Stimulated activated CD4-positive, alpha-beta T cell treated with anti-CD3 and anti-CD28 coated beads, TNF-alpha, amount 100 ng/mL, for 48 hours (primary cell): ENCODE measurements at places on chromosomes 7 and 10.

DNA sequence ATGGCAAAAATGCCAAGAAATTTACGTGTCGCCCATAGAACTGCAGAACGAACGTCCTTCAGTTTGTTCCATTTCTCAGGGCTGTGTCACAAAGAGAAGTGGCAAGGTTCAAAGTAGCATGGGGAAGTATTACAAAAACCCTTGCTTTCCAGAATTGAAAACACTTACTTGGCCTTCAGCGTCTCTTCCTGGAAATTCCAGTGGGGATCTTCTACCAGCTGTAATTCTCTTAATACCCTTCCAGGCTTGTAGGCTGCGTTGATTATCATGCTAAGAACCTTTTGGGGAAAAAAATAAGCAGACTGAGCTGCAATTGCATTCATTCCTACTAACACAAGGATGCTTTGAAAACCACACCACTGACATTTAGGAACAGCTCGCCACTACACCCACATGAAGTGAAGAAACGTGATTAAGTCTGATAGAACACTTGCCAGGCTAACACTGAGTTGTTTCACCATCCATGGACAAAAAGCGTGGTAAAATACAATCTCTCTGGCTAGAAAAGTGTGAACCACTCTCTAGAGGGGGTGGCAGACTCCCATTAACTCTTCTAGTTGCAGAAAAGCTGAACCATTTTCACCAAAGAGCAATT lies 222.3 kb downstream of the SFMBT2 start:
- no peak for DNase-seq

- no peak for DNase-seq
These were observed 9.3 kb upstream of the ZNF438 start for GRCh38 chr10:31041011-31041410.

DNA sequence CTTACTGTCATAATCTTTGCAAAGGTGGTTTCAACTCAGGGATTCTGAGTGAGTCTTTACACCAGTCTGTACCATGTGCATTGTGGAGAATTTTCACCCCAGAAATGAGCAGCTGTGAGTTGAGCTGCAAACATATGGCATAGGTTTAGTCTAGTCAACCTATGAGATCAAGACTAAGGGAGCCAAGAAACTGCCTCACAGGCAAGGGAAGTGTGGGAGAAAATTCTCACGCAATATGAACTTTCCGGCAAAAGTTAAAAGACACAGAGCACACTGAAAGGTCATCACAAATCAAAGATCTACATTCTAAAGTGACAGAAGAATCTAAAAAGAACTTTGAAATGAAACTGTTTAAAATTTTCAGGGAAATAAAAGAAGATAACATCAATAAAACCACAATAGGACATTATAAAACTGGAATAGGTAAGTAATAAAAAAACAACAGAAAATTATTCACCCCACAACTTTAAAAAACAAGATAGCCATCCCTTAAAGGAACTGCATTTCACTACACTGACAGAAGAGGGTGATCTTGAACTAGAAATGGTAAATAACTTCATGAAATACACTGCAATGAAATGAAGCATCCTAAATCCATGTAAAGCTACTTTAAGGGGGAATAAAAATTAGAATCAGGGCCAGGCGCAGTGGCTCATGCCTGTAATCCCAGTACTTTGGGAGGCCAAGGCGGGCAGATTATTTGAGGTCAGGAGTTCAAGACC lies 63.5 kb downstream of the LGI1 start:
- DNase-seq: no peak

GRCh38 chr10:116654816-116655215 lies 34.1 kb downstream of the PNLIPRP2 start:
- no peak for DNase-seq

GRCh38 chr10:85319826-85320225 lies 991.4 kb downstream of the CCSER2 start:
- DNase-seq: no peak

GRCh38 chr10:12418000-12418399 lies 68.7 kb downstream of the CAMK1D start:
- no peak for DNase-seq

DNA sequence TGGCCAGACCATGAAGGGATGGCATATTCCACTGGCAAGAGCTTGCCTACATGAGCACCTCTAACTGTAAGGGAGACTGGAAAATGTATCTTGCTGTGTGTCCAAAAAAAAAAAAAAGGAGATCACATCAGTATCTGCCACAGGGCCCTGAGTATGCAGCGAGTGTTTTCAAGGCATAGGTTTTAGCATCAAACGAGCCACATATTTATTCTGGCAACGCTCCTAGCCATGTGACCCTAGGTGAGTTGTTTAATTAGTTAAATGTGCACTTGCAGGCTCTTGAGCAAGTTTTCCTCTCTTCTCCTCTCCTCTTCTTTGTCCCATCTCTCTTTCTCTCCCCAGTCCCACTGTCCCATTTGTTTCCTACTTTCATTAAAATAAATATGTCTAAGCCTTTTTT lies 428.7 kb upstream of the AKR1E2 start:
- no peak for DNase-seq

GRCh38 chr7:151459726-151460473 lies 20.0 kb upstream of the CRYGN start:
- DNase-seq: no peak

DNA sequence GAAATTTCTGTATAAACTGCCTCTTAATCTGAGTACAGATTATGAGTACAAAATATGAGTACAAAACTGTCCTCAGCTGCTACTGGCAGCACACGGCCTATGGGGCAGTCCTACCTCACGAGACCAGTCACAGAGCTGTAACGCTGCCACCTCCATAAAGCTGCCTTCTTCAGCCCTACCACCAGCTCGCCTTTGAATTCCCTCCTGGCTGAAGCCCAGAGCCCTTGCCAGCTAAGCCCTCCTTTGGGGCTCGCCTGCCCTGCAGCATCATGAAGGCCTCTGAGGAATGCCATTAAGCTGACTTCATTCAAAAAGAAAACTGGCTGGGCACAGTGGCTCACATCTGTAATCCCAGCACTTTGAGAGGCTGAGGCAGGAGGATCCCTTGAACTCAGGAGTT lies 180.0 kb upstream of the SH2B2 start:
- DNase-seq: no peak

DNA sequence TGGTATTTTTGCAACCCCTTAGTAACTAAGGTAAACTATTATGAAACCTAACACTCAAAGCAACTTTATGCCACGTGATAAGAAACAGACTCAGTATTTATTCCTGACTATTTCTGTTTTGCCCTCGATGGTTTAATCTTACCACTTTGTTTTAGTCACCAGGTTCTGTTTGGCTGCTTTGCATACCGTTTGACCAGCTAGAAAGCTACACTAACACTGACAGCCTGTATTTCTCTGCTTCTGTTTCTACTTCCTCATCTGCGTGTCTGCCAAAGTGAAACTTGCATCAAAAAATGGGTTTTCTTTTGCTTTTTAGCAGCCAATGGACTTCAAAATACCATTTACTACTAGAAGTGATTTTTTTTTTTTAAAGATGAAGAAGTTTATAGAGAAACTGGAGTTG lies 802.5 kb downstream of the GRM8 start:
- DNase-seq: no peak

- no peak for DNase-seq
These were observed 391.0 kb downstream of the SUGCT start for GRCh38 chr7:40525764-40526163.

DNA sequence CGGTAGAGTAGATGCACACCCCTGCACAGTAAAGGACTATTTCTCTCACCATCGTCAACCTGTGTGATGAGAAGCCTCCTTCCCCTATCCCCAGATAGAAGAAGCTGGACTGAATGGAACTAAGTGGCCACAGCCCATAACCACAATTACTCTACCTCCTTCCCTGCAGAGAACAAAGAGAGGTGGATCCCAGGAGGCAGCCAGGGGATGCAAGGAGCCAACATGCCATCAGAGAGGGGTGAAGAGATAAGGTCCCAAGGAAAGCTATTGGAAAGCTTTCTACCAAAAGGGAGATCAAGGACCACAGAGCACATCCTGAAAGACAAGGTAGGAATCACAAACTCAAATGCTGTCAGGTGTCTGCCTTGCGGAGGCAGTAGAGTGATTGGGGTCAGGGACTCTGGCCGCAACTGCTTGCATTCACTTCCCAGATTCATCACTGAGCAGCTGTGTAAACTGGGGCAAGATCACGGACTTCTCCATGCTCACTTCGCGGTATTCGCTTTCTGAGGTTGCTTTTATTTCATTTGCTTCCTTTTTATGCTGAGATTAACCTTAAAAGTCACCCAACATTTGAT lies 81.6 kb upstream of the MYO3A start:
- DNase-seq: no peak

- no peak for DNase-seq
These were observed 127.8 kb downstream of the CACNB2 start for GRCh38 chr10:18268005-18268404.

DNA sequence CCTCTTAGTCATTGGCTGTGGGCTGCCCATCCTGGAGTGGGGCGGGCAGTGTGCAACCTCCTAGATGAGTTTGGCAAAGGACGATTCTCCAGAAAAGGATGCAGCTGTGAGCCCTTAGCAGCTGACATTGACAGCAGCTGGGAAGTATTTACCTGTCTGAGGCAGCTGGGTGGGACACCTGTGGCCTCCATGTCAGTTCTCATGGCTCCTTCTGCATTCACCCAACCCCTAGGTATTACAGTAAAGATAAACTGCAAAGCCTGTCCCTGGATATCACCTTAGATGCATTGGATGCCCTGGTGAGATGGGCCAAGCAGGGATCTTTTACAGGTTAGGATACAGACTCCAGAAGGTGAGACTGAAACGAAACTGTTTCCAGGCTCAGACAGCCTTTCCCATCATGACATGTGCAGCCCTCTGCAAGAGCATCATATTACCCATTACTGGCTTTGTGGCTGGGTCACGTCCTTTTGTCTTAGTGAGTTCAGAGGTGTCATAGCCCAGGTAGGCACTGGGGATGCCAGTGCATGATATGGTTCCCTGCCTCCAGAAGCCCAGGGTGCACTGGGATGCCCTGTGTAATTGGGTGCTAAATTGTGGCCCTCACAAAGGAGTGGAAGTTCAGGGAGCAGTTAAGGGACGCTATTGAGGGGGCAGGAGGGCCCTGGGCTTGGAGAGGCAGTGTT lies 28.9 kb downstream of the MINDY4 start:
- no peak for DNase-seq

GRCh38 chr7:40673285-40673684 lies 538.5 kb downstream of the SUGCT start:
- DNase-seq: no peak

GRCh38 chr10:24645784-24646183 lies 77.9 kb downstream of the ARHGAP21 start:
- no peak for DNase-seq

GRCh38 chr10:49419005-49419404 lies 23.1 kb upstream of the DRGX start:
- DNase-seq: no peak

DNA sequence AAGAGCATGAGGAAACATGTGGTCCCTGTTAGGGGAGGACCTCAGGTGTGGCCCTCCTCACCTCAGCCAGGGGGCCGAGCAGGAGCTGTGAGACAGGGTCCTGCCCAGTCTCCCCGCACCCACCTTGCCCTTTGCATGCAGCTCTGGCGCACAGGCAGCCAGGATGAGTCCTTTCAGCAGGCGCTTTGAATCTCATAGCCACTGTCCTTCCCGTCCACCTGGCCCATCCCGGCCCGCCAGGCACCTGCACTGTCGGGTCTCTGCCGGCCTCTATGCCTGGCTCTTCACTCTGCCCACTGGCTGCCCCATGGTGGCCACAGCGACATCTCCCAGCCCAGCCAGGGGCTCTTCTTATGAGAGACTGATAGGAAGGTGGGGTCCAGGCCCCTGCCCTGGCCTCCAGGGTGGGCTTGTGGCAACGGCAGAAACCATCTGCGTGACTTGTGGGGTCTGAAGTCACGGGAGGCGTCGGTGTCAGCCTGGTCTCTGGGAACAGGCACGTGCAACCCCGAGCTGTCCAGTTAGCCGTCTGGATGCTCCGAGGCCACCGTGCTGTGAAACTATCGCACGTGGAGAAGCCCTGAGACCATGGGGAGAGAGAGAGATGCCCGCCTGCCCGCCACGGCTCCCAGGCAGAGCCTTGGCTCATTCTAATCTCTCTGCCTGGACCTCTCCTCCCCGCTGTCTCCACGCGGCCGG lies 37.4 kb downstream of the FOXL3 start:
- DNase-seq: no peak

- DNase-seq: no peak
These were observed 106.7 kb downstream of the GRK5 start for GRCh38 chr10:119314061-119314460.

DNA sequence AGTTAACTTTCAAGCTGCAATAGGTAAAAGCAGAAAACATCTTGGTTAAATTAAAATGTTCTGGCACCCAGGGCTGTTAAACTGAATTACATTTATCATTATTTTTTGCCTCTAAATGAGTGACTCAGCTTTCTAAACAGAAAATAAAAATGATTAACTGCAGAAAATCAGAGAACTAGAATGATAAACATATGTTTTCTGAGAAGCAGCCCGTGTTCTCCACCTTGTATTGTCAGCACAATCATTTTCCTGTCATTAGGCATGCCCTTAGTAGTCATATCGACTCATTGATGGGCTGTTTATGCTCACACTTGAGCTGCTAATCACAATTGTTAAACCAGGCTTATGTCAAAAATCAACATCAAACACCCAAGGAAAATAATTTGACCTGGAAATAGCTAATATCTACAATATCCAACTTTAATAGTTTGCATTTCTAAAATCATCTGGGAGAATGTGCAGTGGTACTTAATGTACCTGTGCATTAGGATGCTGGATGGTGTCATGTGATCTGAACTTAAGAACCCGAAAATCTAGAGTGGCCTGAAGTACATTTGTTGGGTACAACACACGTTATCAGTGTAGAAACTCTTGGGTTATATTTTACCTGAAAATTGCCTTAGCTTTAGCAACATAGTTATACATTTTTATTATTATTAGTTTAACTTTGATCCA lies 2.3 kb downstream of the MDFIC start:
- DNase-seq: no peak

- no peak for DNase-seq
These were observed 187.1 kb downstream of the ADARB2 start for GRCh38 chr10:1550291-1550595.

DNA sequence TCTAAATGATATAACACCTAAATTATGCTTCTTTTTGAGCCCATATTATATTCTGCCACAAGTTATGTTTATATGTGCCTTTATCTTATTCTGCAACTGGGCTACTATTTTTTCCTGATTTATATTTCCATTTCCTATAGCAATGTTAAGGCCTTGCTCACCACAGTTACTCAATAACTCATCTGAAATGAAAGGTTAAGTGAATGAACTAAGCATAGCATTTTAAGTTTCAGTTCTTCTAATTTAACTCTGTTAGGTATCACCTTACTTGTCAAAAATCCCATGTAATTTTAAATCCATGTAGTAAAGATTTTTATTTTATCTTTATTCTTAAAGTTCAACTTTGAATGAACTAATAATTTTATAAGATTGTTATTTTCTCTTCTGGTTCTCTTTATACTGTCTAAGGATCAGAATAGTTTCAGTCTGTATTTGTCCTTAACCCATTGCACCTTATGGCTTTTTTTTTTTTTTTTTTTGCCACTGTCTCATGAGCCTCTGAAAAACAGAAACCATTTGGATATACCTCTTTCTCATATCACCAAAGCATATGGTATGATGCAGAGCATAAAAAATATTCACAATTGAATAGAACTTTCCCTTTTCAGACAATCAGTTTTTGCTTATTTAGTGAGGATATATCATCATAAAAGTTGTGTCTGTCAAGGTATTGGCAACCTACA lies 301.8 kb upstream of the ZWINT start:
- no peak for DNase-seq

GRCh38 chr10:120382360-120382759 lies 74.7 kb upstream of the PLPP4 start:
- no peak for DNase-seq

- DNase-seq: no peak
These were observed 397.8 kb downstream of the EXOC4 start for GRCh38 chr7:133650487-133651300.

GRCh38 chr10:89373916-89374711 lies 3.7 kb upstream of the IFIT1B start:
- no peak for DNase-seq
